T follicular helper cell (primary cell): ENCODE measurements at places on chromosomes 3 and 15.

GRCh38 chr3:128195802-128196201, 42.5 kb downstream of the EEFSEC start:
- DNase-seq = no peak

GRCh38 chr15:71743861-71744382, 66.4 kb upstream of the NR2E3 start:
- peak; percentile 39 for DNase-seq

GRCh38 chr3:179184826-179185225, 36.7 kb downstream of the PIK3CA start:
- no peak for DNase-seq

GRCh38 chr3:112791736-112792135, 54.9 kb downstream of the CD200R1L start:
- no peak for DNase-seq

DNA sequence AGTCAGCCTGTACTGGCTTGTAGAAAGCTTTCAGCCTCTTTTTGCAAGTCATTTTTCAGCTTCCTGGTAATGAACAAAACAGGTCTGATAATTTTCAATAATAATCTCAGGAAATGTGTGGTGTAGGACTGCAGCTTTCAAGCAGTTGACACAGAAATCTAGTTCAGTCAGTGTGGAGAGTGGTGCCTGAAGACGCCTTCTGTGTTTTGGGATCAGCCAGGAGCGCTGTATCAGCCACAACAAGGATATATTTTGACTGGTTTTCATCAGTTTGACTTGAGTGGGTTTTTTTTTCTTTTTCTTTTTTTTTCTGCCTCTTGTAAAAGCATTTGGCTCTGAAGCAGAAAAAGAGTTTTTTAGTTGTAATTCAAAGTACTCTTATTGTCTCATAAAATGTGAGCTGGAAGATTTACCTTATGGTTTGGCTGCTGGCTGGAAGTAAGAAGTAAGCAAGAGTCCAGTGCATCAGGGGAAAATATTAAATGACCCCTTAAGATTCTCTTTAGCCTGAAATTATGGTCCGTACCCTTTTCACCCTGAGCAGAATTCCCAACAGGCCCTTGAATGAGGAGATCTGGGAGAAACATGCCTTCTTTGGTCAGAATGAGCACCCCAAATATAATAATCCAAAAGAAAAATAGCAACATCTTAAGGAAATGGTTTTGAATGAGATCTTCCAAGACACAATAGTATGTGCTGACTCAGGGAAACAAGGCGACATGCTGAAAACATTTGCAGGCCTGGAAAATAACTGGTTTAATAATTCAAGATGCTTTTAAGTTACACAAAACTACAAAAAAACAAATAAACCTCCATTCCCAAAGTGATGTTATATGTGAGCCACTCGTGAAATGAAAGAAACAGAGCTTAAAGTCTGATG, 332.7 kb upstream of the ADAMTS9 start:
- no peak for DNase-seq
